ENCODE measurements at places on chromosomes 1 and 21.

- DNase-seq: no peak
Observed at GRCh38 chr1:107683683-107684082, 281.3 kb downstream of the VAV3 start.

GRCh38 chr1:223022641-223023473 lies 120.2 kb downstream of the TLR5 start:
- DNase-seq: no peak

DNA sequence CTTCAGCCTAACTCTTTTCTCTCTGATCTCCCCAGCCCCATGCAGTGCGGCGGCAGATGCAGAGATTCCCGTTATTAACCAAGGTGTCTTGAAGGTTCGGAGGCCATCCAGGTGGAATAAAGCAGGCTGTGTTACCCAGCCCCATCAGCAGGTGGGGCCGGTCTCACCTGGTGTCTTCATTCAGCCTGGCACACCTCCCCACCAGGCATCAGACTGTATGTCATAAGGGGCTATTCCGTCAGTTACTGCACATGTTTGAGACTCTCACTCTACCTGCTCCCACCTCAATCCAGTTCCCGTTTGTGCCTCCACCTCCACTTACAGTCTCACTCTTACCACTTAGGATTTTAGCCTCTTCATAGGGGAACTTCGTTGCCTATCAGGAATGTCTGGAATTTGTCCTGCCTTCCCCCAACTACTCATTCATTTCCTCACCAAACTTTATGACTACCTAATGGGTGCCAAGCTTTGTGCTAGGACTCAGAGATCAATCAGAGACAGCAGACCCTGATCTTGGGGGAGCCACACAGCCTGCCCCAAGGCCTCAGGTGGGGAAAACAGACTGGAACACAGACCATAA lies 170.2 kb downstream of the PLPP3 start:
- no peak for DNase-seq

DNA sequence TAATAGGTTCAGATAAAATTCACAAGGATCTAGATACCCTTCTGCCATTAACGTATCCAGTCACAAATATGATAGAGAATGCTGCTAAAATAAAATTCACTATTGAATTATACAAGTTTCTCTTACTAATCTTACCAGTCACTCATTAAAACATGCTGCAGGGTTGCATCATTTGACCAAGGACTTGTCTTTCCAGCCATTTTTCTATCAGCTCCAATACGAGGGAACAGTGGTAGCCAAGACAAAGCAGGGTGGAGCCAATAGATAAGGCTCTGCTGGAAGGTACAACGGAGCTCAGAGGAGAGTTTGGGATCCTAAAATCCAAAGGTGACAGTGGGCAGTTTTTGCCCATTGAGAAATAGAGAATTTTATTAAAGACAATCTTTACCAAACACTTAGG lies 4.0 kb downstream of the DONSON start:
- DNase-seq: no peak

- no peak for DNase-seq
Observed at GRCh38 chr1:235646463-235646862, 3.1 kb downstream of the GNG4 start.

All from SW 1271 (cell line).